ENCODE measurements at places on chromosomes 13 and 19.

DNA sequence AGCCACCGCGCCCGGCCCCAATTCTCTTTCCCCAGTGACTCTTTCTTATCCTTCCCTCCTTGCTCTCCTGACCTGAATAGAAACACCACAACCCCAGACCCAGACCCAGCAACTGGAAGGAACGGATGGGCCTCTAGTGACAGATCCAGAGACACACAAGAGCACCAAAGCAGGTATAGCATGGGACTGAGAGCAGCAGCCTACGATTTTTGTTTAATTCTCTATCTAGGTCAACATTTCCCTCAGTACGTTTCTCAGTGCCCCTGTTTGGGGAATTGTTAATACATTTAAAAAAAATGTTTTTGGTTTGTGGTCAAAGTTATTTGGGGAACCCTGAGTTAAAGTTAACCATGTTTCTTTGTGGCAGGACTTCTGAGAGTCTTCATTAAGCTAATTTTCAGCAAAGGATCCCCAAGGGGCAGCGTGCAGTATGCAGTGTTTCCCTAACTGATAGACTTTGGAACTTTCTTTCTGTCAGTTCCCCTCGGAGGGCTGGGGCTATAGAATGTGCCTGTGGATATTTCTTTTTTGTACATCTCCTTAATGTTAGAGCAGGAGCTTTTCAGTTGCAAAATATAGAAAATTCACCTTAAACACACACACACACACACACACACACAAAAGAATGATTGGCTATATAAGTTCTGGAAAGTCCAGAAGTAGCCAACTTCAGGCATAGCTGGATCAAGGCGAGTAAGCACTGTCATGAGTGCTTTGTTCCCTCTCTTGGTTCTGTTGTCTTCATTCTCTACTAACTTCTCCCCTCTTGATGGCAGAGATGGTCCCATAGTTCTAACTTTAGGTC, 6.3 kb downstream of the FXYD5 start:
- no peak for DNase-seq

- DNase-seq, result no peak
These were observed at the start of gene FGF14 for GRCh38 chr13:102401766-102402165. Gene FGF14, minus strand, starts transcription at chr13:102402048.

DNA sequence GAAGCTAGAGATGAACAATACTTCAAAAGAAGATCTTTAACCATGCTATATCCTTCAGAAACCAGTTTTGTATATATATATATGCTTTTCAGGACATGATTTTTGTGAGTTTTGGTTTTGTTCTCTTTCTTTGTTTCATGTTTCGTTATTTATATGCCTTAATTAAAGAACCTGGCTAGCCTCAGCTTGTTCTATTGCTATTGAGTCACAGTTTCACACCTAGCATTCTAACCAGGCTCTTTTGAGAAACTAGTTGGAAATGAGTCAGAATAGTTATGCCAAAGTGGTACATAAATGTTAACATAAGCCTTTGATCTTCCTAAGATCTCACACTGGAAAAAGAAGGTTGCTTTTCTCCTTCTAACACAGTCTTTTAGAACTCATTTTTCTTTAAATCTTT, 1925.2 kb downstream of the OLFM4 start:
- DNase-seq, result no peak

DNA sequence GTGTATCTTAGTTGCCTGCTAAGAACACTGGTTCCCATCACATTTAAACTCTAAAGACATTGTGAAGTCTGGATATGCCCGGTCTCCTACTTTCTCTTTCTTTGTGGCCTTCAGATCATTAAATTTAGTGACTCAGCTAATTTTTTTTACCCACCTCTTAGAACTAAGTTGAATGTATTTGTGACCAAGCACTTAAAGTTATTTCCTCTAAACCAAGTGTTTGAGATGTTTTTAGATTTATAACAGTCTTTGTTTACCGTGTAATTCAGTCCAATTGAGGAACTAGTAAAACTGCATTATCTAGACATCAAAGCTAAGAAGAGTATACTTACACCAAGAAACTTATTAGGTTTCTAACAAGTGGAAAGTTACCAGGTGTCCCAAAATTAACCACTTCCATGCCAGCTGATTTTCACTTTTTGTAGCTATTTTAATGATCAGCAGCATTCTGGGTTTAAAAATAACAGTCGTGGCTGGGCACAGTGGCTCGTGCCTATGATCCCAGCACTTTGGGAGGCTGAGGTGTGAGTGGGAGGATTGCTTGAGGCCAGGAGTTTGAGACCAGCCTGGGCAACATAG, 53.1 kb downstream of the ARHGAP35 start:
- DNase-seq, result no peak

GRCh38 chr13:58991826-58992477, 1171.8 kb downstream of the DIAPH3 start:
- no peak for DNase-seq

DNA sequence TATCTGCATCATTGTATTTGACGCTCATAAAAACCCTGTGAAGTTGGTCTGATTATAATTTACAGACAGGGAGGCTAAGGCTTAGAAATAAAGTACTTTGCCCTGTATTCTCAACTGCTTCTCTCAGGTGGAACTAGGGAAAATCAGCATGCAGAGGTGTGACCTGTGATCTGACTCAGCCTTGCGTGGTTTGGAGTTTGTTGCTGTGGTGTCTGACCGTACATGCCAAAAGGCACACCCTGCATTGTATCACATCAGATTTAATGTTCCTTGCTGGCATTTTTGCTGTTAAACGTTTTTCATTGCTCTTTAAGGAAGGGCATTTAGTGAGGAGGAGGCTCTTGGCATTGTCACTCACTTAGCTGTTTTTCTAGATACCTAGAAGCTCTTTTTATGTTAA, 58.8 kb upstream of the C1QTNF9B start:
- no peak for DNase-seq

DNA sequence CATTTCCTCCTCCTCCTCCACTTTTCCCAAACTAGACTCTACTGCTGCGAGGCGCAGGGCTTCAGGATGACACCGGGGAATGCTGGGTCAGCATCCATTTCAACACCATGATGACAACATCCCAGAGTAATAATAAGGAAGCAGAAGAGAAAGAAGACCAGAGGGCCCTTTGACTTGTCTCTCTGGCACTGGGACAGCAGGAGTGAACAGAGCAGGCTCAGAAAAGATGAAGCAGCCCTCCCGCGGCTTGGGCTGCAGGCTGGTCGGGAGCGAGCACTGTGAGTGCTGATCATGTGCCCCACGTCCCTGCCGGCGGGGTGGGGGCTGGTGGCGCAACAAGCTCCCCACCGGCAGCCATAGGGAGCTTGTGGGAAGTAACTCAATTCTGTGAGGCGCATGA, 30.5 kb downstream of the RANBP3 start:
- no peak for DNase-seq

DNA sequence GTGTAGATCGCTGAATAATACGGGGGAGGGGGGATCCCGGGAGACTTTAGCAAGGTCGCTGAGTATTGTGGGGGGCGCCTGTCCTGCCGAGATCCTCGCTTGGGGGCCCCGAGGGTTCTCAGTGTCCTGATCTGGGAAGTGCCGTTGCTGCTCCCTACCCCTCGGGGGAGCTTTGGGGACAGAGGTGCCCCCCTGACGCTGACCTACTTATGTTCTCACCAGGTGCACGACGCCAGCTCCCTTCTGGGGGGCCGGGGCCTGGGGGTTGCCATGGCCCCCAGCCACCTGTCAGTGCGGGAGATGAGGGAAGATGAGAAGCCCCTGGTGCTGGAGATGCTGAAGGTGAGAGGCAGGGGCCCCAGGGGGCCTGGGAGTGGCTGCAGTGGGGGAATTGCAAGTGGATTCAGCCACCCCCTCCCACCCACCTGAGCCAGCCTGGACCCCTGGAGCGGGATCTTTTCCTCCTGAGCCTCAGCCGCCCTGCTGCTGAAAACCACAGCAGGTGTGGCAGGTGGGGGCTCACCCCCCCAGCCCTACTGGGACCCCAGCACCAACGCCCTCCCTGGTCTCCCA, 537 bp downstream of the NAT14 start:
- DNase-seq, result peak; percentile 65

DNA sequence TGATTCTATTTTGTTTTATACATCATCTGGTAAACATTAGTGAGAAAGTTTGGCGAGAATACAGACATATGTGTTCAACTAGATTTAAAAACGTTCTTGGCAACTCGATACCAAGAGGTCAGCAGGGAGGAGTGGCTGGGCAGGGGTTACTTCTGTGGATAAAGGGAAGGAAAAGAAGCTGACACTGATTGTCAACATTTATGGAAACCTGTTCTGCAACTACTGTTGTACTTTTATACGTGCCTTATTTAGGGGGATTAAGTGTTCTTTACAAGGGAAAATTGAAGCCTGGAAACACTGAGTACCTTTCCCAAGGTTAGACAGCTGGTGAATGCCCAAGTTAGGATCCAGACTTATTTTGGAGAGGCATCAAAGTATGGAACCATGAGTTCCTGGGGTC, 65.0 kb downstream of the MTUS2 start:
- DNase-seq, result no peak

GRCh38 chr13:40595693-40596092, 70.7 kb downstream of the FOXO1 start:
- DNase-seq, result no peak

GRCh38 chr13:98664924-98665637, 87.4 kb downstream of the SLC15A1 start:
- no peak for DNase-seq

DNA sequence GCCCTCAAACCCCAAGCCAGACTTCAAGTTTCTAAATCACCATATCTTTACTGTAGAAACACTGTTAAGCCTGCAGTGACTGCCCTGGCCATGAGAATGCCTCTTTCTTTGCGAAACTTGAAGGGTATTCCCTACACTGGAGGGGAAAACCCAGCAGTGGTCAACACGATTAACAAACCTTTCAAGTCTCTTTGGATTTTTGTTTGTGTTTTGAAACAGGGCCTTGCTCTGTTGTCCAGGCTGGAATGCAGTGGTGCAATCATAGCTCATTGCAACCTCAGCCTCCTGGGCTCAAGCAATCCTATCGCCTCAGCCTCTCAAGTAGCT, 17.4 kb upstream of the POMP start:
- no peak for DNase-seq

DNA sequence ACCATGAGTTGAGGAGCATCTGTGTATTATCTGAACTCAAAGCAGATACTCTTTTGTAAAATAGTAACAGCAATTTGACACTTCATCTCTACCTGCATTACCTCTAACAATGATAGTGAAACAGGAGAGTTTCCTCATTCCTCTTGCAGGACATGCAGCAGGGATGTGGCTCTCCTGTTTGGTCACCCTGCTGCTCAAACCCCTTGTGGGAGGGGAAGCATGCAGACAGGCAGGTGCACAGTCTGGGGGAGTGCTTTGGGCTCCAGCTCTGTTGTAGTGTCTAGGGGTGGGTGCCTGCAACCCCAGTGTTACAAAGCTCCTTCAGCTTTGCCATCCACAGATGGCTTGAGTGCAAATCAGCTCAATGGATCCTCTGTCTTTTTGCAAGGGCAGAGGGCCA, 827.6 kb downstream of the DACH1 start:
- no peak for DNase-seq

GRCh38 chr19:10095622-10095947, 6.9 kb downstream of the ANGPTL6 start:
- no peak for DNase-seq

DNA sequence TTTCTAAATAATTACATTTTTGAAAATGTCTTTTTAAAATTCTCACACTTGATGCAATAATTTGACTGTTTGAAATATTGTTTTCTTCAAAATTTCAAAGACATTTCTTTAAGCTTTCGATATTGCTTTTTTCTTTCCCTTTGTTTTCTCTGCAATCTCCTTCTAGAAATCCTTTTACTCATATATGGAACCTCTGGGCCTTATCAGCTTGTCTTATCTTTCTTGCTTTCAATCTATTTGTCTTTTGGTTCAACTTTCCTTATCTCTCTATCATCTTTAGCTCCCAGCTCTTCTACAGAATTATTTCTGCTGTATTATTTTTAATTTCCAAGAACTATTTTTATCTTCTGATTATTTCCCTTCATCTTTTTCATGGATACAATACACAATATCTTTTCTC, 80.7 kb upstream of the DIAPH3 start:
- no peak for DNase-seq
